NCI-H1436 treated with DMSO at 0.1 percent for 48 hours (cell line): ENCODE measurements at places on chromosomes 2 and 18.

DNA sequence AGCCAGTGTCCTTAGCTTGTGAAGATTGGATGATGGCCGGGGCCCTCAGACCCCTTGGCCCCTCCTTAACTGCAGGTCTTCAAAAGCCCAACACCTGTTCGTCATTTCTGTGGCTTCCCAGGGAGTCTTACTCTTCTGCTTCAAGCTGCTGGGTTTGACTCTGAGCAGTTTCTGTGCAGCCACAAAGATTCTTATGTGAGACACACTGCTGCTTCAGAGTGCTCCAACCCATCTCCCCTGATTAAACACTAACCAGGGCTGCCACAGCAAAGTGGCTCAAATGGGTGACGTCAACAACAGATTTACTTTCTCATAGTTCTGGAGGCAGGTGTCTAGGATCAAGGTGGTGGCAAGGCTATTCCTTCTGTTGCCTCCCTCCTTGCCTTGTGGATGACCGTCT lies 40.8 kb downstream of the TSN start:
- DNase-seq = no peak

GRCh38 chr18:59377613-59378337 lies 18.7 kb upstream of the LMAN1 start:
- DNase-seq = no peak

DNA sequence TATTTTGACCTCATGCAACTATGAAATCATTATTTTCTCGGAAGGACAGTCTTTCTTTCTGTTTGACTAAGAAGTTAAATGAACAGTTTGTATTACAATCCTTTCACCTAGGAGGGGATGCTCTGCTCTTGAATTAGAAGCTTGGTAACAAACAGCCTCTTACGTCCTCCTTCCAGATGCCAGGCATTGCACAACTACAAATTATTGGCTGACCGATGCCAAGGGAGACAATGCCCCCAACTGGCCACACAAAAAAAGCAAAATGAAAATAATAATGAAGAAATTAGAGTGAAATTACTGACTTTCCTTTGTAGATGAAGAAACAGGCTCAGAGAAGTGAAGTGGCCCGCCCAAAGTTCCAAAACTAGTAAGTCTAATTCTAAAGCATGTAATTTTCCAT lies 177.9 kb downstream of the CYRIA start:
- DNase-seq = no peak

DNA sequence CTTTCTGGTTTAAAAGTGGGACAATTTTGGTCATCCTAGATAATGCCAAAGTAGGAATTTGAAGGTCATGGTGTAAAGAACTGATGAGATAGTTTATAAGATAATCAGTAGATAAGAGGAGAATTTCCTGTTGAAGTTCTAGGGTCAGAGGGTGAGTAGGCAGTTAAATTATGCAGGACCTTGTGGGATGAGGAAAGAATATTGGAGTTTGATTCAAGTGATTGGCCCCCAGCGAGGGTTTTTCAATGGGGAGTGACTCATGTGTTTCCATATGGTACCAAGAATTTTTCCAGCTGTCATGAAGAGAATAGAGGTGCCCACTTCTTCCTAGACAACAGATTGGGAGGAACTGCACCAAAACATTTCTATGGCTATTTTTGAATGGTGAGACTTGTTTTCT lies 940.2 kb upstream of the ZEB2 start:
- no peak for DNase-seq

DNA sequence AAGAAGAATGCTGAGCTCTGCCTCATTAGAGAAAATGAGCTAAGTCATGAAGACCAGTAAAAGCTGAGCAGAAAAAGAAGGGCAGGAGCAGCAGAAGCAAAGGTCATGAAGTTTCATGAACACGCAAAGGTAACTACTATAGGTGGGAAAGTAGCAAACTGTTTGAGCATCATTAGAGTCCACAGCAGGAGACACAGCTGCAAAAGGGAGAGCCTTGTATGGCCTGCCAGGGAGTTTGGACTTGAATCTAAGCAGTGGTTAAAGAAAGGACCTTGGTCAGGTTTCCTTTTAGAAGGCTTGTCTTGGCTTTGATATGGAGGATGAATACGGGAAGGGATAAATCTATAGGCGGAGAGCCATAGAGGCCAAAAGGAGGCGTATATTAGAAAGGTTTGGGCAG lies 34.0 kb downstream of the DAPL1 start:
- no peak for DNase-seq

- DNase-seq = no peak
These were observed 296.3 kb downstream of the DYSF start for GRCh38 chr2:71749671-71750101.

DNA sequence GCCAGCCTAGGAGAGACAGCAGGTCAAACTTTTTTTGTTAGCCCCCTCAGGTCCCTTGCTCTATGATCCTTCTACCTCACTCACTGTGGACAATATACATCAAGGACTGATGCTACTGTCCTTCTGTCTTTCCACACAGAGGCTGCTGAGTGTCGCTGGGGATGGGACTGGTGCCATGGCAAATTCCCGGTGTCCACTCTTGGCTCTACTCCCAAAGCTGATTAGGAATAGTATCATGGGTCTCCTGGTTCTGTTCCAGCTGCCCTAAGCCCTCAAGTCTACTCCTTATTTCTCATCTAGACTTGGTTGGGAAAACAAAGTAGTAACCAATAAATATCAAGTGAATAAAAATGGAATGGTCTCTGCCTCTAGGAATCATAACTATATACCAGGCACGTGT lies 441.3 kb downstream of the TGIF1 start:
- no peak for DNase-seq

GRCh38 chr18:63564561-63564960 lies 22.4 kb downstream of the SERPINB12 start:
- DNase-seq = no peak

DNA sequence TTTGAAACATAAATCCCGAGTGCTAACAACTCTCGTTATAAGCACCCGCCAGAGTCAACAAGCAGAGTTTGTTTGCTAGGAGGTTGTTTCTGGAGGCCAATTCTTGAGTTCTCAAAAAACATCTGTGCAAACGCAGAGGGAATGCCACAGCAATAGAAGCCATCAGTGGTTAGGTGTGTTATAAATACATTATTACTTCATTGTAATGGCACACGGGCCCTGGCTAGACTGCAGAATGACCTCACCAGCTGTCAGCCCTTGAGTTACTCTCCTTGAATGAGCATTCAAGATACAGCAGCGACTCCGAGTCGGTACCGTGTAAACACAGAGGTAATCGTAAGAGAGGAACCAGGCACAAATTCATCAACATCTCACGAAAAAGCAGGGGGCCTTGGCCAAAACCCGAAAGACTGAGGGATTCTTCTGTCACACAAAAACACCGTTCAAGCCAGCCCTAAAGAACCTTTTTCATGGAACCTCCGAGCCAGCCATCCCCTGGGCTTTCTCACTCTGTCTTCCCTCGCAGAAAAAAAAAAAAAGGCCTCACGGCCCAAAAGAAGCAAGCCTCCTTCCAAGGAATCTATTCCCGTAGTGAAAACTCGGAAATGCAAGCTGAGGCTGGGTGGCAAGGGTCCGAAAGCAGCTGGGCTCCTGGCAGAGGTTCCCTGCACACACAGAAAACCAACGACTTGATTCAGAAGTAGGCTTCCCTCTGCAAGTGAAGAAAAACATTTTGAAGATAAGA lies 133.7 kb upstream of the MEIS1 start:
- no peak for DNase-seq

DNA sequence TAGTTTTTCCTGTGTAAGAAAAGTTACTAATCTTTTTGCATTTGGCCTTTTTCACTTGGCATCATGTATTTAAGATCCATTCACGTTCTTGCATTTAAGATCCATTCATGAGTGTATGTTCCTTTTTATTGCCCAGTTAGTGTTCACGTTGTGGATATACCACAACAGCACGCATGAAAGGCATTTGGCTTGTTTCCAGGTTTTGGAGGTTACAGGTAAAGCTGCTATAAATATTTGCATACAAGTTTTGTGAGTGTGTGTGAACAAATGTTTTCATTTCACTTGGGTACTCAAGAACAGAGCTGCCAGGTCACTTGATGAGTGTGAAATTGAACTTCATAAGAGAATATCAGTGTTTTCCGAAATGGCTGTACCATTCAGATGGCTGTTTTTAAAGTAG lies 121.2 kb downstream of the CCBE1 start:
- no peak for DNase-seq

DNA sequence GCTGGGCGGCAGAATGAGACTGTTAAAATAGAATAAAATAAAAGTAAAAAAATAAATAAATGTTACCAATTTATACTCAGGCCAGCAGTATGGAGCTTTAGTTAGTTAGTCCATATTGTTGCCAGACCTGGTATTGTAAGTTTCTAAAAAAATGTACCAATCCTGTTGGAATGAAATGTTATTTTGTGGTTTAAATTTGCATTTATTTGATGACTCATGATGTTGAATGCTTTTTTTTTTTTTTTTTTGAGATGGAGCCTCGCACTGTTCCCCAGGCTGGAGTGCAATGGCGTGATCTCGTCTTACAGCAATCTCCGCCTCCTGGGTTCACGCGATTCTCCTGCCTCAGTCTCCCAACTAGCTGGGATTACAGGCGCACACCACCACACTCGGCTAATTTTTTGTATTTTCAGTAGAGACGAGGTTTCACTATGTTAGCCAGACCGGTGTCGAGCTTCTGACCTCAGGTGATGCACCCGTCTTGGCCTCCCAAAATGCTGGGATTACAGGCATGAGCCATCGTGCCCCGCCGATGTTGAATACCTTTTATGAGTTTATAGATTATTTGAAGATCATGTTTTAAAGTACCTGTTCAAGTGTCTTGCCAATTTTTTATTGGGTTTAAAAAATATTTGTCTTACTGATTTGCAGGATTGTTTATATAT lies 5.7 kb upstream of the PTPRN start:
- no peak for DNase-seq

DNA sequence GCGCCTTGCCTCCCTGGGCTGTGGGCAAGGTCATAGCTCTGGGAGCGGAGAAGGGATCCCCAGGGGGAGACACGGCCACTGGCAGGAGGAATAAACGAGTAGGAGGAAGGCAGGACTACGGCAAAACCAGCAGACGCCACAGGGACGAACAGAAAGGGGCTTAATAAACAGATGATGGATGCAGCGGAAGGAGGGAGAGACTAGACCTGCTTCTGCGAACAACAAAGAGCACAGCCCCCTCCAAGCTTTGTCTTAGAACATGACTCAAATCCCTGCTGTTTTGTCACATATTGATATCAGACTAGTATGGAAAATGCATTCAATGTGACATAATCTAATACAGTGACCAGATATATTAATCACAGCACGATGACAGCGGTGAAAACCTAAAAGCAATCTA lies 155.9 kb upstream of the TPO start:
- no peak for DNase-seq

- no peak for DNase-seq
These were observed 86.8 kb downstream of the FMNL2 start for GRCh38 chr2:152421521-152422370.

DNA sequence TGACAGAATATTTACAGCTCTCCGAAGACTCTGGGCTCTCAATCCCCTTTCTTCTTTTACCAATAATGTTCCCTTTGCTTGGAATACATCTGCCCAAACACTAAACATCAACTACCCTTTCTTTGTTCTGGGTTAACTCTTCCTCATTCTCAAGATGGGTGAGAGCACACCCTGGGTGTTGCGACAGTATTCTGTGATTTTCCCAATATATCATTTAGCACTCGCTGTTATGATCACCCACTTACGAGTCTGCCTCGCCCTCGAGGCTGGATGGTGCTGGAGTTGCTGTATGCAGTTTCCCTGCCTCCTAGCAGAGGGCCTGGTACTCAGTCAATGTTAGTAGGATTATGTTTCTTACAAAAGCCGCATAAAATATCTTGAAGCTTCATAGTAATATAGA lies 93.2 kb downstream of the SOCS6 start:
- DNase-seq = no peak

- no peak for DNase-seq
These were observed 18.8 kb downstream of the PSMG2 start for GRCh38 chr18:12721495-12722275.

DNA sequence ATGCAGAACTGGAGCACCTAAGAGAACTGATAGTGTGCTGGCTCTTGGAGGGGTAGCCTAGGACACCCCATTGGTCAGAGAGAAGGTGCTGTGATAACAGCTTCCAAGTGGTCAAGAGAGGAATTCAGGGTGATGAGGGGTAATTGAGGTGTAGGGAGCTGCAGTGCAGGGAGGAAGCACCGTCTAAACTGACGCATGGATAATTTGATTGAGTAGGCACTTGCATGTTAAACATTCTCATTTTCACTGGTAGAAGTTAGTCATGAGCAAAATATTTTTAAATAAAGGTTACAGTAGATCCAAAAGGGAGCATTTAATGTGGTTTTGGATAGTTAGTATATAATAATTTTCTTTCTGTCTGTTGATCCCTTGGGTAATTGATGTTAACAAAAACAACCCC lies 155.1 kb upstream of the TCF4 start:
- DNase-seq = no peak

DNA sequence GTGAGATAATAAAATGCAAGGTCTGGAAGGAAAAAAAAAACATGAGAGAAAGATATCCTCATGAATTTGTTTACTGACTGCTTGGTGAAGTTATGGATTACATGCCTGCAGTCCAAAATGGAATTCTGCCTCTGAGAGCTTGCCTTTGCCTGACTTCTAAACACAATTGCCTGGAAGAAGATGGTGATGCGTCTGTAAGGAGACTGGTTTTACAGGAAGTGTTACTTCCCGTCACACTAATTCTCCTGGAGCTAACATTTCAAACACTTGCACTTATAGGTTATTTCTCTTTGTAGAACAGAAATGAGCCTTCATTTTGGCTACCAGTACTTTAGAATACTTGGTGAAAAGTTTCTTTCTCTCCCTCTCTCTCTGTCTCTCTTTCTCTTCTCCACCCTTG lies 884.3 kb downstream of the TSN start:
- DNase-seq = no peak

- no peak for DNase-seq
These were observed 7.0 kb upstream of the BMP10 start for GRCh38 chr2:68878071-68878711.

- DNase-seq = no peak
These were observed 177.4 kb downstream of the FIGN start for GRCh38 chr2:163558251-163559021.

DNA sequence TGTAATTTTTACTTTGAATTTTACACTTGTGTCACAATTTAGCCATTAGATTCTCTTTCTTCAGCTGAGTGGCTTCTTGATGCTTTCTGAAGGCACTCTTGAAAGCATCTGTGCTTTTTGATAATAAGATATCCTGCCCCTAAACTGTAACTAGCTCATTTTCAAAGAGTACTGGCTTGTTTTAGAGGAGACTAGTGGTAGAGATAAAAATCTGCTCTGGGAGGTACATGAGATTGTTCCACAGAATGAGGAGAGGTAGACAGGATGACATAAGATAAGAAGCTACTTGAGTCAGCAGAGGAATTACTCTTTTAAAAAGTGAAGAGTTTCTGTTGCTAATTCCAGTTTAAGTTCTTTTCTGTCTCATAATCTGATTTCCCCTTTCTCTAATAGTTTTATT lies 10.6 kb downstream of the PLEKHB2 start:
- DNase-seq = no peak

DNA sequence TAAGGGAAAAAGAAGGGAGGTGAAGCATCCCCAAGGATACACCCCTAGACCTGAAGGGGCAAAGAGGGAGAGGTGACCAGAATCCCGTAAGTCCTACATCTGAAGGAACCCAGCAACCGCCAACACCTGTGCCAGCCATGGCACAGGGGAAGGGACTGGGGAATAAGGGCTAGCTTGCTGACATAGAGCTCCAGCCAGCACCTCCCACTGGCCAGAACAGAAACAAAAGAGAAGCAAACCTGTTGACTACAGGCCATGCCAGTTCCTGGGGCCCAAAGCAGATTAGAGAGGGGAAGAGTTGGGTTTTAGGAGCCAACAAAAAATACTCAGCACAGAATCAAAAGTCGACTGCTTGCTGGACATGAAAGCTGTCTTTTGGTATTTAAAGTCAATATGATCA lies 244.6 kb downstream of the SUCLG1 start:
- no peak for DNase-seq
